Smooth muscle cell of the coronary artery (primary cell): ENCODE measurements at places on chromosomes 2 and 18. TPM values are rescaled to one million over a fixed set of nuclear protein-coding genes. Genes with fewer than 3 reads are reported as not detected.

The DOCK10 gene
- 1.3 and 28.9 TPM in 2 replicates for total RNA-seq

The TTR gene
- not detected in 2 replicates for total RNA-seq

The ACKR3 gene
- 4.7 and 45.9 TPM in 2 replicates for total RNA-seq

The RTP5 gene
- not detected in 2 replicates for total RNA-seq

The RAB27B gene
- total RNA-seq: 1.3 and 15.4 TPM in 2 replicates

The MDH1B gene
- 0.82 and 0.83 TPM in 2 replicates for total RNA-seq

The PAX3 gene
- total RNA-seq: 0.38 and 7.6 TPM in 2 replicates

The CD8A gene
- not detected in 2 replicates for total RNA-seq

The ERCC3 gene
- 30.0 TPM in 2 replicates for total RNA-seq

The RAMP1 gene
- total RNA-seq: 0.83 and 1.6 TPM in 2 replicates

The PRKAG3 gene
- total RNA-seq: 4.1 TPM in 1 of 2 replicates, not detected in the other

The CNRIP1 gene
- total RNA-seq: 14.1 and 23.1 TPM in 2 replicates

The GPR39 gene
- total RNA-seq: 0.98 and 6.2 TPM in 2 replicates

The VIT gene
- 0.15 and 7.1 TPM in 2 replicates for total RNA-seq

The RTKN gene
- total RNA-seq: 11.0 and 16.5 TPM in 2 replicates

The TEKT4 gene
- total RNA-seq: not detected in 2 replicates

The TYW5 gene
- total RNA-seq: 3.7 and 5.0 TPM in 2 replicates

The CD8B2 gene
- 0.23 TPM in 1 of 2 replicates, not detected in the other for total RNA-seq

The SLC4A3 gene
- 1.7 and 2.1 TPM in 2 replicates for total RNA-seq

The ACTG2 gene
- 0.35 and 0.60 TPM in 2 replicates for total RNA-seq

The CYS1 gene
- total RNA-seq: 0.45 and 1.6 TPM in 2 replicates

The PROKR1 gene
- total RNA-seq: not detected in 2 replicates

The ANTXR1 gene
- total RNA-seq: 48.0 and 90.3 TPM in 2 replicates

The PCARE gene
- total RNA-seq: not detected in 2 replicates
